ENCODE measurements at places on chromosomes 2 and 18.

DNA sequence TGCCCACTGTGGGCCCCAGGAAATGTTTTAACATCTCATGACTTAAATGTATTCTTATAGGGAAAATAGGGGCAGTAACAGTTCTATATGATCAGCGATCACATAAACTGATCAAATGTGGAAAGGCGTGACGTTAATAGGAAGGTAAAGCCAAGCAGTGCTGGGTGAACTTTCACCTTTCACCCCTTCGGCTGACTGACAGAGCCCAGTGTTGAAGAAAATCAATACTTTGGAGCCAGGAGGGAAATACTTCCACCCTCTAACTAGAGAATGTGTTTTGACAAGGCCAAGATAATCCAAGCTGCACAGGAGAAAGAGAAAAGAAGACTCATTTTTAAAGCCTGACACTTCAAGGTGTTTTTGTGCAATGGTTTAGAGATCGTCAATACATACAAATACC is 116.5 kb upstream of the BOD1L2 start:
- no peak for DNase-seq

DNA sequence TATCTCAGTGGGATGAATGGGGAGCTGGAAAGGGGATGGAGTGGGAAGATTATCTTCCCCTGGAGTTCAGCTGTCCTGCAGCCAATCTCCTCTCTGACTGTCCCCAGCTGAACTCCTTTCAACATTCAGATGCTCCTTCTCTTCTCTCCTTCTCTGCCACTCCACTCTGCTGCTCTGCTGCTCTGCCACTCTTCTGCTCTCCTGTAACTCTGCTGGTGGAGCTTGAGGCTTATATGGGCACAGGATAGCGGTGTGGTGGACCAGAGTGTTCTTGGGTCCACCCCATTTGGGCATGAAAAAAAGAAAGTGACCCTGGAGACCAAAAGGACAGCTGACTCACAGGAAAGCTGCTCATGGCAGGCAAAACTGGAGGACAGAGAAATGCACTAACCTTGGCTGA is 26.6 kb downstream of the FAHD2B start:
- no peak for DNase-seq

- DNase-seq, result no peak
Observed at GRCh38 chr2:48412443-48413250, 117.3 kb upstream of the STON1 start.

DNA sequence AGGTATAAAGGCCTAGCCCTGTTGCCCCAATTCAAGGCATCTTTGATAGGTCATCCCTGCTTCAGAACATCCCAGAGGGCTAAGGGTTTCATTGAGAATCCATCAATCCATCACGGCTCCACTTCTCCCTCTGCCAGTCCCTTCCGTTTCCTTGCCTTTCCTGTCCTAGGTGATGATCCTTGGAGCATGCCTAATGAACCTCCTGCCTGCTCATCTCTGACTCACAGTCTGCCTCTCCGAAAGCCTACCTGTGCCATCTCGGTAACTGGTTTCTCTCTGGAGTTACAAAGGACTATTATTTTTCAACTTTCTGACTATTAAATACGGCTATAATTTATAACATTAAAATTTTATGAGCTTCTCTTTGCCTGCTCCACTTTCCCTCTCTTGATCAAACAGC is 36.7 kb upstream of the OSBPL6 start:
- DNase-seq, result no peak

DNA sequence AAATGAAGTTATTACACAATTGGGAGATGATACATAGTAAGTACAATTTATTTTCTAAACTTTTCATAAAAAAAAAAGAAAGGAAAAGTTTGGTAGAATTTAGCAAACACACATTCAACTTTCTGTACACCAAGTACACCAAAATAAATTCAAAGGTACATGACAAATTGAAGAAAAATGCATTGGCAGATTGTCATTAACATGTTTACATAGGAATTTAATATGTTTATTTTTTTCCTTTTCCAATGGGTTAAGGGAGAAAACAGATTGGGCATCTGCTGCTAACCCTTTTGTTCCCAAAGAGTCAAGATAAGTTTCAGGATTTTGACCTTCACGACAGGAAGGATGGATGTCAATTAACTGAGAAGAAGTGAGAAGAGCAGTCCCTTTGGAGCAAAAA is 620.4 kb downstream of the XIRP2 start:
- DNase-seq, result no peak

Measured in NCI-H2081 treated with DMSO at 0.1 percent for 48 hours (cell line).